ENCODE measurements at places on chromosomes 12 and 14.

- DNase-seq: no peak
Measured at GRCh38 chr14:70358631-70359030, 852 bp downstream of the COX16 start.

DNA sequence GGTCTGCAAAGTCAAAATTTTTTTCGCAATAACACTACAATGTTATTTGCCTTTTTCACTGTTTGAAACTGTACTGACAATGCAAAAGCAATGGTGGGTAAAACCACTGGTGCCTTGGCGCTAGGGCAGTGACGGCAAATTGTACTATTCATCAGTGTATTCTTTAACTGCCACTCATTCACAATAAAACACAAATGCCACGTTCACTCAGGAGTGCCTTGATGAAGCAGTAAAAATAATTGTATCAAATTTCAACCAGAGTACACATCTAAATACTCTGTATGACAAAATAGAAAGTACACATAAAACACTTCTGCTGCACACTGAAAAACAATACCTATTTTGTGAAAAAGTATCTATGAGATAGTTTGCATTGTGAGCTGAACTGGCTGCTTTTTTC, 17.8 kb downstream of the DCAF5 start:
- no peak for DNase-seq

- DNase-seq: no peak
Measured at GRCh38 chr12:102167821-102168604, 29.6 kb downstream of the PMCH start.

DNA sequence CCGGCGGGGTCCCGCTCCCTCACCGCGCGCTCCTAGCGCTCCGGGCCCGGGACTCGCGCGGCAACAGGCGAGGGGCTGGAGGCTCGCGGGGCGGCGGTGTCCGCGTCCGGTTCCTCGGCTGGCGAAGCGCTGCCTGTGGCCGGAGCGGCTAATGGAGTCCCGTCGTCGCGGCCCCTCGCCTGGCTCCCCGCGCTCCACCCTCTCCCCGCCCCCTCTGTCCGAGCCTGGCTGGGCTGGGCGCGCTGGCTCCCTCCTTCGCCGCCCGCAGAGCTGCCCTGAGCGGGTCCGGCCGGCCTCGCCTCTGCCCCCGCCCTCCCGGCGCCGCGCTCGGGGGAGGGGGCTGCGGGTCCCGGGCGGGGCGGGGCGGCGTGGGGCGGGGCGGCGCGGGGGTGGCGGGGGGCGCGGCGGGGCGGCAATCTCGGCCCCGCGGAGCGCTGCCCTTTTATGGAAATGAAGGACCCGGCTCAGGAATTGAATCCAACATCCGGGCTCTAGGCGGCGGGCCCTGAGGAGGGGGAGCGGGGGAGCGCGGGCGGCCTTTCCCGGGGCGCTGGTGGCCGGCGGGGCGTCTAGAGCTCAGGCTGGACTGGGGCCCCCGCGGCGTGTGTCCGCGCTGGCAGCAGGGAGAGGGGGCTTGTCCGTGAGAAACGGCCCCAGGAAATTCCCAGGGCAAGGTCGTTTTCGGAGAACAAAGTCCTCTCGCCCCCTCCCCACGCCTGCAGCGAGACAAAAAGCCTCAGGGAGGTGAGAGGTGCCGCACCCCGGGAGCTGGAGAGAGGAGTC, at the start of gene FERMT2:
Gene FERMT2 (minus strand): TSS at position 153 of the 783 bp plus-strand sequence. CDS start 482 bp downstream, outside the sequence.
- no peak for DNase-seq

DNA sequence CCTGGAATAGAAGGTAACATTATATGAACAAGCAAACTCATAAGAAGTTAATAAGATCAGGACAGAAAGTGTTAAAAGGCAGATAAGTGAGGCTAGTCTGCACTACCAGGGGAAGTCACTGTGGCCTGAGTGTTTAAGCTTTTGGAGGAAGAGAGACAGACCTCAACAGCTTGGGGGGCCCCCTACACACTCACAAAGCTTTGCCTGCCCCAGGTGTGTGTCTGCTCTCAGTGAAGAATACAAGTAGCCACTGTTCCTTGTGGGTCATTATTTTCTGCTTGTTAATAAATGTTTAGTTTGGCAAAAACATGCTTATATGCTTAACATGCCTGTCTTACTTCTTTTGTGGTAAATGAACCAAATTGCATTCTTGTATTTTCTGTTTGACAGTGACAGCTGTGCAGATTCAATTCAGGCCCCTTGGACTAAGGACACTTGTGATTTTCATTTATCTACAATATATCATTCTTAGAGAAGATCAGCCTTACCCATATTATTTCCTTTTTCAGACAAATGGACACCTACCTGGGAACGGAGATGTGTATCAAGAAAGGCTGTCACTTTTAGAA, 50.7 kb upstream of the C12orf71 start:
- DNase-seq: no peak

GRCh38 chr12:89160716-89161123, 191.6 kb downstream of the DUSP6 start:
- DNase-seq: no peak

DNA sequence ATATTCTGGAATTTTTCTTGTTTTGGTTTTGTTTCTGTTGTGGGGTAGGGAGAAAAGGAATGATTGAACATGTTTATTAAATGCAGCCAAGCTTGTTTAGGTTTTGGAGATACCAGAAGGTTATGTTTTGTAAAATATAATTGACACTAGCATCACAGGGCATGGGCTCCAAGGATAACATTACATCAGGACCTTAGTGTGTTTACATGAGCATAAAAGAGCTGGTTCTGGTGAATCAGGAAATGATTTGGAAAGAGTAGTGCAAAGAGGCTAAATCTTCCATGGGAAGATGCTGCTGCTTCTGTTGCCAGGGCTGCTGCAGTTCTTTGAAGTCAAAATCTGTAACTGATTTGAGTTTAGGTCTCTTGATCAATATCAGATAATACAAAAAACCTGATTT, 118.7 kb downstream of the ETNK1 start:
- DNase-seq: no peak

GRCh38 chr12:104328790-104329189, 25.3 kb downstream of the EID3 start:
- no peak for DNase-seq

- peak; percentile 91 for DNase-seq
Measured at GRCh38 chr14:76955575-76956315, 72.8 kb downstream of the IRF2BPL start.

- no peak for DNase-seq
Measured at GRCh38 chr12:120368789-120369602, at the start of gene MSI1. TSS of gene MSI1 (minus strand) at chr12:120369164. CDS start at chr12:120369091, 73 bp downstream.

GRCh38 chr12:130431176-130431575, 93.5 kb downstream of the PIWIL1 start:
- no peak for DNase-seq
